ENCODE measurements at places on chromosomes 1 and 21.

DNA sequence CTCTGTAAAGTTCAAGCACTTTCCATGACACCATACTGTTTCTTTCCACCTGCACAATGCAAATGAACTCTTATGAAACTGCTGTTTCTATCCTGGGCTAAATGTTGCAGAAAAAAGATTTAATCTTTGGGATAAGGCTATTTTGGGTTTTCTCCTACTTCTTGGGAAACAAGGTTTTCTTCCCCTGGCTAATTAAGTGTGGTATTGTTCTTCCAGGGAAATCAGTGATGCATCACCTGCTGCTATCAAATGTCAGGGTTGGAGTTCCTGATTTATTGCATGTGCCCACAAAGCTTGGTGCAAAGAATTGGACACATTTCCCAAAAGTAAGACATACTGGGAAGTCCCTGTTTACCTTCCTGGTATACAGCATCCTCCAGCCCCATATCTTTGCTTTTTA is 6.0 kb upstream of the RGS4 start:
- no peak for DNase-seq

DNA sequence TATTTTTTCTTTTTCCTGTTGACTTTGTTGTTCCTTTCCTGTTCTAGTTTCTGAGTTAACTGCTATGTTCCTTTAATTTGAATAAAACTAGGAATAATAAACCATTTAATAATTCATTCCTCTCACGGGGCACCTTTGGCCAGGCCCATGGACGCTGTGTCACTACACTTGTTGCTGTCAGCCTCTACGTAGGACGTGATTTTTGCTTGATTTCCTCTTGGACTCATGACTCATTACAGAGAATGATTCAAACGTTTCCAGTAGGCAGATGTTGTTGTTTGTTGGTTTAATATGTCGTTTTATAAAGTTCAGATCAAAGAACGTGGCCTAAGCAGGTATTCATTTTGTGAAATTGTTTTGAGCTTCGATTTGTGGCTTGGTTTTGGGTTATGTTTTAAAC is 9.1 kb upstream of the SLC19A1 start:
- no peak for DNase-seq

DNA sequence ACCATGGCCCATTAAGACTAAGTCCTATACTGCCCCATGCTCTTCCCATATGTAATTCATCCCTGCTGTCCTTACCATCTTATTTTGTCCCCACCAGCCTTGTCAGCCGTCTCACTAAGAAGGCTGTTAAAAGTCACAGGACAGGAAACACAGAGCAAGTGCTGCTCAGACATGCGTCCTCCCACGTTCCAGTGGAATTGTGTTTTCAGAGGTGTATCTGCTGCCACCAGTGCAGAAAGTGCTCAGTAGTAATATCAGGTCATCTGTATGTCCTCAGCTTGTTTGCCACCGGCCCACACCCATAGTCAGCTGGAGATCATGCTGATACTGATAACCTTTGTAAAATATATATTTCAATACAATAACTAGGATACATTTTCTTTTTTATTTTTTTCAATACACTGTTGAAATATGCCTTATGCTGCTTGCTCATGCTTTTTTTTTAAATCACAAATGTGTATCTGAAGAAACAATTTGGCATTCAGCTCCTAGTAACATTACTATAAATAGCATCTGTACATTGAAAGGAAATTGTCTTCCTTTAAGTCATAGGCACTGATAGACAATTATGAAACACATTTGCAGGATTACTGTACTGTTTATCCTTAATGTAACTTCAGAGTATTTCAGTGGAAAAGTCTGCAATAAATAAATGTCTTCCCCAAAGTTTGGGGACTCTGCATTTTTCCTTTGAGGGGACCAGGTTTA is 156.9 kb downstream of the EDEM3 start:
- no peak for DNase-seq

GRCh38 chr1:164480285-164480907 is 78.6 kb upstream of the PBX1 start:
- DNase-seq: no peak

DNA sequence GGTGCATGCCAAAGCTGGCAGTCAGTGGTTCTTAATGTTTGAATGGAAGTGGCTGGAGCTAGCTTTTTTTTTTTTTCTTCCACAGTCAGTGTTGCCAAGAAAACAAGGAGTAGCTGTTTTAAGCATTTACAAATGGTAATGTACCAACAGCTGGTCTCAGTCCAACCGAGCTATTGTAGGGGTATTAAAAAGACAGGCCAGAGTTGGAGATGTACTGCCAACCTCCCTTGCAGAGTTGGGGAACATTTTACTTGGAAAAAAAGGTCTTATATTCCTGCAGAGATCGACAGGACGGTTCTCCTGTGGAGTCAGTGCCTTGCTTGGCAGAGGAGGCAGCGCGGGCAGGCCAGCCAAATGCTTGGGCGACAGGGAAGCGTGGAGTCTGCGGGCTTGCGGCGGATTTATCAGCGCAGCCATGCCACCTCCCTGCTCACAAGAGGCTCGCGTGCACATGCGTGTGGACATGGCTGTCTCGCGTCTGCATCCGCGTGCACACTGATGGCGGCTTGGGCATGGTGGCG is 338.1 kb downstream of the RPS6KC1 start:
- no peak for DNase-seq

DNA sequence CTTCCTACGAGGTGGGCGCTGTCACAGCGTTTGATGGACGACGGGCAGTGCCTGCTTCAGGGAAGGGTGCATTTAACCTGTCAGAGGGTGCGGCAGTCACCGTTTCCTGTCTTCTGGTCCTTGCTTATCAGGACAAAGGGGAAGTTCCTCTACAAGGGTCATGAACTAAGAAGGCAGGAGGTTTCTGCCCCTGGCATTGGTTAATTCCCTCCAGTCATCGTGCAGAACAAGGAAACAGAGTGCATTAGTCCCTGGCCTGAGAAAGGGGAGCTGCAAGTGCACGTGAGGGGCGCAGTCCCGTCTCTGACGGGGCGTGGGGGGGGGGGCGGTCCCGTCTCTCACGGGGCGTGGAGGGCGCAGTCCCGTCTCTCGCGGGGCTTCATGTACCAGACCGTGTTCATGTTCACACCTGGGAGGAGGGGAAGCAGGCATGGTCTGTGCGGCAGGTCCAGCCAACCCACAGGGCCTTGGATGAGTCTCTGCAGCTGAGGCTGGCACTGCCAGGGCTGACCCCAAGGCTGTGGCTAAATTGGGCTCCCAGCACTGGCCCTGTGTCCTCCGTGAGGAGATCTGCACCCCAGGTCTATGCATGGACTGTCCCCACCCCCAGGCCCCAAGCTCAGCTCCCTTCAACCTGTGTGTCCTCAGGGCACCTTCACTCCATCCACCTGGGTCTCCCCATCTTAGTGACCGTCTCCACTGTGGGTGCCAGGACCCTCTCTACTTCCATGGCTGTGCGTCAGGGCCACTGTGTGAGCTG is 89.2 kb upstream of the COL6A1 start:
- DNase-seq: no peak

- DNase-seq: no peak
Measured at GRCh38 chr1:20497506-20497905, 10.4 kb downstream of the MUL1 start.

DNA sequence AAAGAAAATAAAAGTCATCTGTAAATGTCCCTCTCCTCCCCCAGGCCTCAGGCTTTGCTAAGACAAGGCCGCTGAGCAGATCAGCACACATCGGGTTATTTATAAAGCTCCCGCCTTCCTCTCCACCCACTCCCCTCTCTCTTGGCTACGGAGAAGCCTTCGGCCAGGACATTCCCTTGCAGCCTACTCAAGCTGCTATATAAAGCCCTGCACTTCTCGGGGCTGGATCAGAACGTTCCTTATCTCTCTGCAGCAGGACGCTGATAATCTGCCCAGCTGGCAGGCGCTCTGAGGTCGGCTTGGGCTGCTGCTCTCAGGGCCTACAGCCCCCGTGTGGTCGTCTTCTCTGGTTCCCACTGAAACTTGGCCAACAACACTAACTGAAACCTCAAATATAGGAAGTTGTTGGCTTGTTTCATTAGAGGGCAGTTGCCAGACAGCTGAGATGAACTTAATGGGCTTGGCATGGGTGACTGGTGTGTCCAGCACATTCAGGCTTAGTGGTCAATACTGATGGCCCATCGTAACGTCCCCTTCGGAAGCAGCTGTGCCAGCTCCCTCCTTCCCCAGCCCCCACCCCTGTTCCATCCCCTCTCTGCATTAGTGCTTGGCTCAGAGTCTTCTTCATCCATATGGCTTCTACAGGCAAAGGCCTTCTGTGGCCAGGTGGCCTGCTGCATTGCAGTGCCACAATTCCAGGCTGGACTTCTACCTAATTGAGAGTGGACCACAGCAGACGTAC is 64.6 kb downstream of the IER5 start:
- peak; percentile 56 for DNase-seq

DNA sequence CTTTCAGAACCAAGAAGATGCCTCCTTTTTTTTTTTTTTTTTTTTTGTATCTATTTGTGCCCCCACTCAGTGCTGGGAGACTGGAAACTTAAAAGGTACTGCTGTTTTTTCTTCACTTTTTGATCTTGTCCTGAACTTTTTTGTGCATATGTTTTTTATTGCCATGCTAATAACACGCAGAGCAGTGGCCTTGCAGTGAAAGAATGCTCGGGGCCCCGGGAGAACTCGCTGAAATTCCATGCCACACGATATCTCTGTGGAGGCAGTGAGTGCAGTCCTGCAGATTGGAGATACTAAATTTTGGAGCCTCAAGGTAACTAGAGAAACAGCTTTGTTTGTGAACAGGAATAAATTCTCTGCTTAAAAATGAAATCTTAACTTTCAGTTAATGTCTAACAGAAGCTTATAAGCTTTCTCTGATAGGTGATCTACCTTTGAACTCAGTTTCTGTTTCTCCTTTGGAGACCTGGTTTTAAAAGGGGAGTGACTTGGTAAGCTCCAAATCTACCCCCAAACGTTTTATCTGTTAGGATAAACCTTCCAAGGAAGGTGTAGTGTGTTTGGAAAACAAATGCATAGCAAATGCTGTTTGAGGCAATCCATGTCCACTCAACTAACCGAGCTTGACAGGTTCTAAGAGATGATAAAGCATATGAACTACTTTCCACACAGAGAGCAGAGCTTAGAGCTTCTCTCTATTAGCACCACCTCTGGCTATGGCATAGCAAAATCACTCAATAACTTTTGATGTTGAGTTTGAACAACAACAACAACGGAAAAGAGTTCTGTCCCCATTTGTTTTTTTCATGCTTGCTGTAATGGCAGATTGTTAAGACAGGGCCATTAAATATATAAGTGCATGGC is 113.7 kb upstream of the PLXNA2 start:
- DNase-seq: no peak
